Neuronal stem cell (in vitro differentiated cells): ENCODE measurements at places on chromosomes 7 and 10.

DNA sequence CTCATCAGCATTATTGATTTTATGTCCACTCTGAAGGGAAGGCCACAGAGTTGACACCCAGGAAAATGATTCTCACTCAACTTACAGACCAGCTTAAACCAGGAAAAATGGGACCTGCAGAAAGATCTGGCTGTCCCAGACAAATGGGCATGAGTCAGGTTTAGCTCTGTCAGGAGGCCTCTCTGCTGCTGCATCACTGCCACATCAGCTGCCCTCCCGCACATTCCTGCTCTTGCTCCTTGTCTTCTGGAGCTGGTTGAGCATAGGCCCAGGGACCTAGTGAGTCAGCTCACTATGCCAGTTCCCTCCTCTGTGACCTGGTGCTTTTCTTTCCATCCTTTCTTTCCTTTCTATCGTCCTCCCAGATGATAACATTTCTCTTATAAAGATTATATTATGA is 18.8 kb upstream of the SMNDC1 start:
- no peak for DNase-seq

DNA sequence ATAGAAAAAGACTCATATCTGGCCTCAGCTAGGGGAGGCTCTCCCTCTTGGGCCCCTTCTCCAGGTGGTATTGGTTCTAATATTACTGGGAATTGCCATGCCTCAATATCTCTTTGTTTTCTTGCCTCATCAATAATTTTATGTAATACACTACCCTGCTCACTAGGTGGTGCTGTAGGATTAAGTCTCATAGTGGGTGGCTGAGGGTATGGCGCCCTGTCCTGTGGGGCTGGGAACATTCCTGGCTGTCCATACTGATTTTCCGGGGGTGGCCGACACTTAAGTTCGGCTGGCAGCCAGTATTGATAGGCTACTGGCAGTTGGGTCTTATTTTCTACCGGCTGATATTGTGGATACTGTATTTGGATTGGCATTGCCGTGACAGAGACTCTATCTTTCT is 9.0 kb upstream of the TAS2R3 start:
- DNase-seq, result peak; percentile 9

DNA sequence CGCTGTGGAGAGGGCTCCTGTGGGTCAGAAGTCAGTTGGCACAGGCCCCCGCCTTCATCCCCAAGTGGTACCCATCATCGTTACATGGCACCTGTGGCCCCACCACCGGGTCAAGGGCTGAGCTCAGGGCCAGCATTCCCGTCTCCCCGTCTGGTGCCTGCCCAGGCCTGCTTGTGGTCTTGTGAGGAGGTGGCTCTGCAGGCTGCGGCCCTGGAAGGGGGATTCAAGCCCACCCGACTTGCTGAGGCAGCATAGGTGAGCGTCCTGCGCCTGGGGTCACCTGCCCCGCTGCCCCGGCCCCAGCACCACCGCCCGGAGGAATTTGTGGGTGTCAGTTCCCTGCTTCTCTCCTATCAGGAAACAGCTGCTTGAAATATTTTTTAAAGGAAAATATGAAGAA is 53.0 kb upstream of the EN2 start:
- DNase-seq, result no peak

DNA sequence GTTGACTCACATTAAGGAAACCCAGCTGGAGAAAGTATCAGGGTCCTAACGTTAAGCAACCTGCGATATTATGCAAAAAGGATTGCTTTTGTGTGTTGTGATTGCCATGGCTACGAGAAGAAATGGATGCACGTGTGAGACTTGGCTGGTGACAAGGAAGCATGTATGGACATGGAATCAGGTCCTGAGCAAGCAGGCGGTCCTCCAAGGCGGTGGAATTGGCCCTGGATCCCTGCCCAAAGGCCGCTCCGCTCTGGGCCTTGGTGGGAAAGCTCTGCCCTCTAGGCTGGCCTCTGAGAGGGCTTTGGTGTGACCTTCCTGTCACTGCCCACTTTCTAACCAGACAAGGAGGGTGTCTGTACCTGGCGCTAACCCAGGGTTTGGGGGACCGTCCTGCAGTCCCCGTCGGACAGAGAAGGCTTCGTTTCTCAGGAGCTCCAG is 192.1 kb downstream of the EBF3 start:
- DNase-seq, result no peak

DNA sequence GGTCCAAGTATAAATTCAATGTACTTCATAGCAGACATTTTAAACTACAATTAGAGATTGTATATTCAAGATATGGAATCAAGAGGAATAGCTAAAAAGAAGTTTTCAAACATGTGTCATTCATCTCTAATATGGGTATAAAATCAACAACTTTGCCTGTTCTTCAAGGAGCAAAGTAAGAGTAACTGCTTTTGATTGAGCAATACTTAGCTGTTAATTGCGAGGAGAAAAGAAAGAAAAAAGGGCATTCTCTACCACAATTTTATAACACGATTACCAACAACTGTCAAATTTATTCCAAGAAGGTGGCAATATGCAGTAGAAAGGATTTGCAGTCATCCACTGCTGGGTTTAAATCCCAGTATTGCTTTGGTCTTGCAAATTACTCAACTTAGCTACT is 146.3 kb upstream of the PTN start:
- no peak for DNase-seq

GRCh38 chr10:52316001-52316400 is 1.9 kb downstream of the DKK1 start:
- no peak for DNase-seq

- no peak for DNase-seq
These were observed 101.0 kb downstream of the SMURF1 start for GRCh38 chr7:99042957-99043356.

DNA sequence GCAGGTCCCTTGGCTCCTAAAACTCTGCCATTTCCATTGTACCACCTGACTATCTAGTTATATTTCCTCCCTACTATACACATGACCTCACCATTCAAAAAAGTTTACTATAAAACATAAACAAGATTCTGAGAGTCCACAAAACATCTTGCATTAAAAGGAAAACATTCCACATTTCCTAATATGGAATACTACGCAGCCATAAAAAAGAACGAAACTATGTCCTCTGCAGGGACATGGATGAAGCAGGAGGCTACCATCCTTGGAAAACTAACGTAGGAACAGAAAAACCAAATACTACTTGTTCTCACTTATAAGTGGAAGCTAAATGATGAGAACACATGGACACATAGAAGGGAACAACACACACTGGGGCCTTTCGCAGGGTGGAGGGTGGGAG is 48.3 kb downstream of the SVIL start:
- DNase-seq, result no peak

DNA sequence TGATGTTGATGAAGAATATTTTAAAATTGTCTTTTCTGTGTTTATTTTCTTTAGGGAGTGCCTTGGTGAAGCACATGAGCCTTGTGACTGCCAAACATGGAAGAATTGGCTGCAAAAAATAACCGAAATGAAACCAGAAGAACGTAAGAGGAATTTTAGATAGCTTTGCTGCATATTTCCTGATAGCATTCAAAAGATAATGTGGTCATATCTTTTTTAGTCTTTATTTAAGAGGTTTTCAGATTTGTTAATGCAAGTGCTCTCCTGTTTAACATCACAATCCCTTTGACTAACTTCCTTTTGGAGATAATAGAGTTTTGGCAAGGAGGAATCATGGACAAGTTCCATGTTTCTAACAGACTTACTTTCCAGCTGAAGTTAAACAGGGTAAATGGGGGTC is 85.2 kb upstream of the GATAD1 start:
- DNase-seq, result no peak

DNA sequence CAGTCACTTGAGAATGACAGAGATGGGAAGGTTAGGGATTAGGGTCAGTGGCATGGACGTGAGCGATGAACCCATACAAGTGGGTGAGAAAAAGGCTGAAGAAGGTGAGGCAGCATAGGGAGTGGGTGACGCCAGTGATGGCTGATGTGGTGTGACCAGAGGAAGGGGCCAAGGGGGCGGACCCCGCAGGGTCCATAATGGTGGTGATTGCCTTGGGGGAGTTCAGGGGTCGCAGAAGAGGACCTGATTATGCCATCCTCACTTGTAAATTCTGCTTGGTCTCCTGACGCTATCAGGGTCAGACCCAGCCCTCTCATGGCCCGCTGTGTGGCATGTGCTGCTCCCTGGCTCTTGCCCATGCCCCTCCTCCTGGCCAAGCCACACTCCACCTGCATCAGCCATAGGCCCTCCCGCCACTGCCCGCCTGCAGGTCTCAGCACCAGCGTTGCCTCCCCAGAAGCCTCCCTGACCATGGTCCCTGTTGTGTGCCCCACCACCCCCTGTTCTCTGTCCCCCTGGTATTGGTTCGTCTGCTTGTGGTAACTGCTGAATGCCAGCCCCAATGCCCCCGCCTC is 235.7 kb downstream of the EBF3 start:
- DNase-seq, result no peak

- no peak for DNase-seq
These were observed 455 bp downstream of the CUL2 start for GRCh38 chr10:35089611-35090161.

DNA sequence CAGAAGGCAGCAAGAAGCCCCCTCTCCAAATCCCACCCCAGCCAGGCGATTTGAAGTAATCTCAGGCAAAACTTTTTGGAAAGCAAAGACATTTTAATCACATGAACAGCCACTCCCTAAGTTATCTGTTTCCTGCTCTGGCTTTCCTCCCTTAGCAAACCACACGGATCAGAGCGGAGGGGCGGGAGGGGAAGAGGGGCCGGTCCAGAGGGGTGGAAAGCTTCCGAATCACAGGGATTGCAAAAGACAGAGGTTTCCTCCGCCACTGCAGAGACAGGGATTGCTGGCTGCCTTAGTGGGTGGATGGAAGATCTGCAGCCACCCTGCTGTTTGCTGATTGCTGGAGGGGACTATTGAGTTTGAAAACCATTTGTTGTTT is 41.2 kb downstream of the ZCCHC24 start:
- no peak for DNase-seq

DNA sequence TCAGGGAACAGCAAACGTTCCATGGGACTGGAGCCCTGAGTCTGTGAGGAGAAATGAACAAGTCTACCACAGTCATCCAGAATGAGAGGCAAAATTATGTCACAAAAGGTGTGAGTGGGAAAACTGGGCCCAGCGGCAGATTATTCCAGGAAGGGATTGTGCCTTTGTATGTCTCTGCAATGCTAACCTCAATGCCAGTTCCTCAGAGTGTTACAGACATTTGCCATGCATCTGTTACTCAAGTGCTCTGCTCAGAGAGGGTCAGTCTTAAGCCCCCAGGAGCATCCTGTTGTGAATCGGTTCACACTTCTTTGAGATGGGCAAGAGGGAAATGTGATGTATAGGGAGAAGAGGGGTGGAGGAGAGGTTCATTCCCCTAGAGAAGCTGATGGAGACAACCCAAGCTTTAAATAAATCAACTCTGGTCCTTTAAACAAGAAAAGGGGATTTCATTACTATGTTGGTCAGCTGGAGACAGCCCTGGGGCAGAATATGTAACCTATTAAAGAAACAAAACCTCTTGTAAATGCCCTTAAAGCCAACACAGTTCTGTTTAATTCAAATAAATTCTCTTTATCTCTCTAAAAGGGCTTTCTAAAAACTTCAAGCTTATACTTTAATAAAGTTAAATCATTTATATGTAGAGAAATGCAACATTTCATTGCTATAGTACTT is 85.9 kb upstream of the GRB10 start:
- DNase-seq, result no peak

- DNase-seq, result no peak
These were observed 247.3 kb downstream of the GATA3 start for GRCh38 chr10:8301831-8302230.

DNA sequence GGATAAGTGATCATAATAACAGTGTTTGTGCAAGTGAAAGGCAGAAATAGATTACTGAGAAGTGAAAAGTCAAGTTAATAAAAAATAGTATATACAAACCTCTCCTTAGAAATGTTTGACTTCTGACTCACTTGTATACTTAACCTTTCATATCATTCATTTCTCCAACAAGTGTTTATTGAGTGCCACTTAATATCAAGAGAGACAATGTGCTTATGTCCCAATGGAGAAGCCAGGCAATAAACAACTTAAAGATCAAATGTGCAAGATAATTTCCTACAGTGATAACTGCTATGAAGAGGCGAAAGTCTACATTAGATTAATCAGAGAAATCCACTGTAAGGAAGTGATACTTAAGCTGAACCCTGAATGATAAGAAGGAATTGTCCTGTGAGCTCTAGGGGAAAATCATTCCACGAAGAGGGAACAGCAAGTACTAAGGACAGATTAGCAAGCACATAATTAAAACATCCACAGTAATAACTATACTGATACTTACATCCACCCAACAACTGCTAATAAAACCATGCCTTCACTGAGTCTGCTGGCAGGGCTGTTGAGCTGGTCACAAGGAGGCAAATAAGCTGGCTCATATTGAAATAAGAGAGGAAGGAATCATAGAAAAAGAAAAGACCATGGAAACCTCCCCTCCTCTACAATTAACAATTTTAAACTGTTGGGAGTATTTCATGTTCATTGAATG is 203.5 kb downstream of the CTNNA3 start:
- no peak for DNase-seq

GRCh38 chr7:113912876-113913275 is 5.9 kb downstream of the PPP1R3A start:
- DNase-seq, result no peak

DNA sequence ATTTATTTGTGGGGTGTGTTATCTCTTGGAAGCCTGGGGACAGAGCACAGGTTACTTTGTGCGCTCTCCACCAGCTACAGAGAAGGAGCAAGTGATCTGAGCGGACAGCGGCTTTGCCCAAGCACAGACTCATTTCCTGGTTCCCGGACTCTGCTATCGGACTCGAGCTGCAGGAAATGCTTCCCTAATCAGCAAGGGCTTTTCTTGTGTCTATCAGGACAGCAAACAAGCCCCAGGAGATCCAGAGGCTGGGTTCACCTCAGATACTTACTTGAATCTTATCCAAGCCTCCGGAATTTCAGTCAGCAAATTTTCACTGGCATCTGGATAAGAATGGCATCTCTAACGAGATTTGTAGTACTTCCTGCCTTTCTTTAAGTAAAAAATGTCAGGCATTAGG is 27.8 kb downstream of the MRC1 start:
- peak; percentile 4 for DNase-seq

- no peak for DNase-seq
These were observed 156.6 kb upstream of the TMEM196 start for GRCh38 chr7:19930051-19930450.

DNA sequence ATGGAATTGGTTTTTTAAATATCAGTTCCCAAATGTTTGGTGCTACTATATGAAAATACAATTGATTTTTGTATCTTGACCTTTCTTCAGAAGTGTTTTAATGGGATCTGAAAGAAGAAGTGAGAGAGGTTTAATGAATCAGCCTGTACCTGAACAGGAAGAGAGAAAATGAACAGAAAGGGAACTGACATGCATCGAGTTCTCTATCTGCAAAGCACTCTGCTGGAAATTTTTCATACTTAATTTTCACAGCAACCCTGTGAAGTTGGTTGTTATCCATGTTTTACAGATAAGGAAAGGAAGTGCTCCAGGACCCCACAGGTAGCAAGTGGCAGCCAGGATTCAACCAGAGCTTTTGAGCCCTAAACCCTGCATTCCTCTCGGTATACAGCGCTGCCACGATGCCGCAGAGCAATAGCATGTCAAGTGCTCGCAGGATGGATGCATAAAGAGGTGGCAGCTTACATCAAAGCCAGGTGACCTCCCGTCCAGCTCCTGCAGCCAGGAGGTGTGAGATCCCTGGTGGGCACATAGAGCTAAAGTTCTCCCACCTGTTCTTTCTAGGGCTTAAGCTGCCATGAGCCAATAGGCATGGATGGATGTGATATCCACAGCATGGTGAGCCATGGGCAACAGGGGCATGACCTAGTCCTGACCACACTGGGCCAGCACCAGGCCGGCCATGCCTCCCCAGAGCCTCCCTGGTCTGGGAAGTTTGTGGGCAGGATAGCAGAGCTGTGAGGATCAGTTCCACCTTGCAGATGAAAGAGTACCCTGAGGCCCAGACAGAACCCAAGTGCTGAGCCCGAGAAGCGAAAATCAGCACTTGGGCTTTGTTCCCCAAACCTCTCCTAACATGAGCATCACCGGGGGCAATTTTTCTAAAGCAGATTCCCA is 57.2 kb downstream of the CALML3 start:
- DNase-seq, result no peak
